ENCODE measurements at places on chromosomes 12 and 14.
A peak's percentile ranks its signal among the peaks of the same experiment; 100 is the strongest.

DNA sequence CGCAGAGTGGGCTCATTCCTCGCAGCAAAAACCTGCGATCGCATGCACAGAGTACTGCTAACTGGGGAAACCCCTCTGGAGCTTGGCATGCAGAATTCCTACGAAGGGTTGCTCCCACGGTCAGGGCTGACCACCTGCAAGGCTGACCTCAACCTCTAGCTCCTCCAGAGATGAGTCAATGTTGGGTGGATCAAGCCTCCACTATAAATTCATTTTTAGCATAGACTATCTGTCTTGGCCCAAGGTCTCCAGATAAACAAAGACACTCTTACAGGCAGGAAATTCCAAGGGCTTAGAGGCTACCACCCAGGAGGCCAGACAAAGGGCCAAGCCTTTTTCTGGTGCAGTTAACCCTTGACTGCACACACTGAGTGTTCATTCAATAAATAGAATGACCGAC, 296.5 kb downstream of the TMEM132D start:
- ATAC-seq, result no peak

- ATAC-seq, result no peak
These were observed 98.0 kb downstream of the MYRFL start for GRCh38 chr12:69922999-69923398.

DNA sequence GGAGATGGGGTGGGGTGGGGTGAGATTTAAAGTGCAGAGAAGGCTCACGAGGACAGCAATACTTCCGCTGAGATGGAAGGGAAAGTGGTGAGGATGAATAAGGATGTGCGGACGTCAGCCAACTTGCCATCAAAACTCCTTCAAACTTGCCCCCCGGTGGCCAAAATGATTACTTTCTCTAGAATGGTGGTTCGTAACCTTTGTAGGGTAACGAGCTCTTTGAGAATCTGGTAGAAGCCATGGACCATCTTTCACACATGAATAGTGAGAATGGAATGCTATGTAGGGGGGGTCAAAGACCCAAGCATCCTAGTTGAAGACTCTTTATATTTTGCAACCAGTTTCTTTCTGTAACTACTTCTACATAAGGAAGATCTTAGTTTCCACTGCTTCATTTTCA, 245.9 kb upstream of the DDHD1 start:
- no peak for ATAC-seq

GRCh38 chr12:115118177-115118724, 434.3 kb upstream of the TBX3 start:
- no peak for ATAC-seq

DNA sequence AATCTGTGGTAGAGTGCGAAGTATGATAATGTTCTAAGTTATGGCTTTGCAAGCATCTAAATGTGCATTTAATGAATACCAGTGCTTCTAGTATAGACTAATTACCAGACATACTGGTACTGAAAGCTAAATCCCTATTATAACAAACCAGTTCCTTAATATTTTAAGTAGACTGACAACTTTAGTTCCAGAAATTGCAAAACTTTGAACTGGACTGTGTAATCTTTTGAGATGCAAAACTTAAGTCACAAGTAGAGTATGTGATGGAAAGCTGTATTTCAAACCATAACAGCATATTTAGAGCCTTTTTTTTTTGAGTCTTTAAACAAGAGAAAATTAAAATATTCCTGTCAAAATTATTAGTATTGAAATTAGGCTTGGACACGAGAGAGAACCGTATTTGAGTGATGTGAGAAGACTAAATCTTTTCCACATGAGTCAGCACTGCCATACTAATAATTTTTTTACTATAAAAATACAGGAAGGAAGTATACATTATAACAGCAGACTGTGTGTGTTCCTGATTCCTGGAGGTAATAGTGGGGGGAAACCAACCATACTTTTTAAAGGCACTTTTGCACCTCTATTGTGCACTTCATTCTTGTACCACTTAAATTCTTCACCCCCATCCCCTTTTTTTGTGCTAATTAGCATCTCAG, 45.5 kb downstream of the PPM1A start:
- no peak for ATAC-seq

DNA sequence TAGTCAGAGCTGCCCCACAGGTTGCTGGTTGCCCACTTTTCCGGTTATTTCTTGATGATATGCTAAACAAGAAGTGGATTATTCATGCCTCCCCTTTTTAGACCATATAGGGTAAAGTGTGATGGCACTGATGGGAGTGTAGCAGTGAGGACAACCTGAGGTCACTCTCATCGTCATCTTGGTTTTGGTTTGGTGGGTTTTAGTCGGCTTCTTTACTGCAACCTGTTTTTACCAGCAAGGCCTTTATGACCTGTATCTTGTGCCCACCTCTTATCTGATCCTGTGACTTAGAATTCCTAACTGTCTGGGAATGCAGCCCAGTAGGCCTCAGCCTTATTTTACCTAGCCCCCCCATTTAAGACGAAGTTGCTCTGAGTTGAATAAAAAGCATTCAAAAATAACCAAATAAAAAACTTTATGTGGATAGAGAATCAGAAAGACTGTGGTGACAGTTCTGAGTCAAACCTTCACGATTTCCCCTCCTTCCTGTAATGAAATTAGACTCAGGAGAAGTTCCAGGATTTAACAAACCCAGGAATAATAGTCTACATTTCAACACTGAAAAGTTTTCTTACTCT, 144.2 kb downstream of the PAWR start:
- no peak for ATAC-seq

GRCh38 chr14:92701826-92702225, 46.6 kb downstream of the LGMN start:
- ATAC-seq, result no peak

DNA sequence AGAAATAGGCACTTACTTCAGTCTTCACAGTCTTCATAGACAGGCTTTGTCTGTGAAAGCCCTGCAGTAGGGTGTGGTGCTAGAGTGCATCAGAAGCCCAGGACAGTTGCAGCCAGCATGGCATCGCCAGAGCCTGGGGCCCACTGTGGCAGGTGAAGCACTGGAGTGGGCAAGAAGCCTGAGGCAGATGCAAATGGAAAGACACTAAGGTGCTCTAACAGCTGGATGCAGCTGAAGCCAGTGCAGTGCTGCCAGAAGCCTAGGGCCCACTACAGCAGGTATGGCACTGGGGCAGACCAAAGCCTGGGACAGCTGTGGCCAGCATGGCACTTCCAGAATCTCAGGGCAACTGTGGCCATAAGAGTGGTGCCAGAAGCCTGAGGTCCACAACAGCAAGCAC, 358.6 kb downstream of the SYT1 start:
- no peak for ATAC-seq

DNA sequence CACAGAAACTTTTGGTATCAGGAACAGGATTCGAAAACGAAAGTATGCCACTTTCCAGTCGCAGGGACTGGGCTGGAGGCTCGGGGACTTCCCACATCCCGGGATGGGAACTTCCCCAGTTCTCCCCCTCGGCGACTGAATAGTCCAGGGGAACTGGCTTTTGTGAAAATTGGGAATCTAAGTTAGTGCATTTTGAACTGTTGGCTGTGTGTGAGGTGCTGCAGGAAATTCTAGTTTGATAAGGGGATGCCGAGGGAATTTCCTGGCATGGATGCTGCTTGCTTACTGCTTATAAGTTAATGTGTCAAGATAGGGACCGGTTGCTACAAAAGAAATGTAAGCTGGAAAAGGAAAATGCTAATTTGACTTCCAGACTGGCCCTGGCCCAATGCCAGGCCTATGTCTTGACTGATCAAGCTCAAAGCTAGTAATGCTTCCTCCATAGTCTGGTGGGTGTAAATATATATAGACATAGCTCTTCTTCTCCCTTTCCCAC, 73.4 kb upstream of the EIF5 start:
- ATAC-seq, result peak; percentile 67

GRCh38 chr14:77151245-77151644, 9.7 kb upstream of the ZDHHC22 start:
- ATAC-seq, result no peak

DNA sequence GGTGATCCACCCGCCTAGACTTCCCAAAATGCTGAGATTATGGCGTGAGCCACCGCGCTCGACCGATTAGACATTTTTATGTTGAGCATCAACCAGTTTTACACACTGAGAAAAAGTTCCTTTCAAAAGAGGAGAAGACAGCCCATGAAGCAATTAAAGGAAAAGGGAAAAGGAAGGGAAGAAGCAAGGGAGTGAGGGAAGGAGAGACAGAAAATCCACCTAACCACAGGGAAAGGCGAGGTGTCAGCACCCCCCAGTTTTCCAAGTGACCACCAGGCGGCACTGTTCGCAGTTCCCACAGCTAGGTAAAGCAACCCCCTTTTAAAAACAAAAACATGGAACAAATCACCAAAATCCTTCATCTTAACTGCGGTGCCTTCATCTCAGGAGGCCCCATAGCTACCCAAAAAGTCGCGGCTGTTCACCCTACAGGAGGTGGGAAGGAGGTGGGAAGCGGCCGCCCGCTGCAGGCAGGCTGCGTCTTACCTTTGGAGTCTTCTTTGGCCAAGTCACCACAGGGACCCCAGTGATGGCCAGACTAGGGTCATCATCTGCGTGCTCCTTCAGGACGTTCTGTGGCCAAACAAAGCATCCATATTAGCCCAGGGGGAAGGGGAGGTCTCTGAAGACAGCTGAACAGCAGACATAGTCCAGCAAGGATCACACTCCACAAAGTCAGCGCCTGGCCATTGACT, 86.6 kb downstream of the KDM2B start:
- no peak for ATAC-seq

DNA sequence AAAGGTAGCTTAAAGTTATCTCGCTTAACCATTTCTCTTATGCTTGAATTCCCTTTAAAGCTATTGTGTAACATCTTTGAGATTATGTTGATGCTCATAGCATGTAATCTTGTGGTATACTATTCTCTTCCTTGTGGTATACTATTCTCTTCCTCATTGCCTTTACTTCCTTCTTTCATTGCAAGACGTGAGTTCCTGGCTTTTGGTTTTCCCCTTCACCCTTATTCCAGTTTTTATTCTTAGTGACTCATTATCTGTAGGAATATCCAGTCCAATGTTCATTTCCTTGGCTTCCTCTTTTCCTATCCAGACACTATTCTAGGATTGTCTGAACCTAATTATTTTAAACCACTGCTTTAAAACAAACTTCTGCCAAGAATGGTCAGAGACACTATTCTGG, 564.0 kb downstream of the CCER1 start:
- ATAC-seq, result no peak

DNA sequence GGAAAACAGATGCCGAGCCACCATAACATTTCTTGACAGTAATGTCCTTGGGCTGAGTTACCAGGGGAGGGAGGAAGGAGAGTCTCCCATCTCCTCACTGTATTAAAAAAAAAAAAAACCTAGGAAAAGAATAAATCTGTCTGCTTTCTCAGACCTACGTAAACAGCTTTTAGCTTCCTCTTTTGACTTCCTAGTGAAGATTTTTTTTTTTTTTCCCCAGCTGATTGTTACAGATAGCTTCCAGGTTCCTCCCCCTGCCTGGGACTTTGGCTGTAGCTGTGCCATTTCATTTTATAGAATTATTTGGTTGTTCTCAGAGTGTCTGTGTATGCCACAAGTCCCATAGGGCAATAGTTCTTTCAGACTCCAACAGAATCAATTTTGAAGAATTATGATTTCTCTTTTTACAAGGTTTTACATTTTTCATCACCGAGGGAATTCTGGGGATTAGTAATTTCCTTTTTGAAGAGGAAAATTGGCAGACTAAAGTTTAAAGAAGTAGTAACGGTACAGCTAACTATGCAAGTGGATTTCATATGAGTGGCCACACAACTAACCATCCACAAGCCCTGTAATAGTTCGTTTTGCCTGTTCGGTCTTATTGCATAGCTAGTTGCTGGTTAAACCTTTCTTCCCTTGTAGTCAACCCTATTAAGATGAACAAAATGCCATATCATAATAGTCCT, 23.1 kb upstream of the GNS start:
- no peak for ATAC-seq

- ATAC-seq, result no peak
These were observed 239.7 kb downstream of the EMP1 start for GRCh38 chr12:13436182-13436581.

DNA sequence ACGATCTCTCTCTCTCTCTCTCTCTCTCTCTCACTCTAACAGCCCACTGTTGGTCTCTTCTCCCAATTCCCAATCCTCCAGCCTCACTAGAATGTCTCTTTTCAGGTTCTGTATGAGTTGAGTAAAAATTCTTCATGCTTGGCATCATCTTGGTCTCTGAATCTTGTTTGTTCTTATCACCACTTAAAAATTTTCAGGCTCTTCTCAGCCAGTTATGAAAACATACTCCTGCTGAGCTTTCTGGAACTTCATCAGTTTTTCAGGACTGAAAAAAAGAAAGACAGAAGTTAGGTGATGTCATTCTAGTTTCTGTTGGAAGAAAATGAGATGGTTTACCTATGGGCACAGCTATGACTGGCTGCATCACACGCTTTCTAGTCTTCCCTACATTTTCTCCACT, 11.5 kb upstream of the IL22 start:
- ATAC-seq, result no peak

DNA sequence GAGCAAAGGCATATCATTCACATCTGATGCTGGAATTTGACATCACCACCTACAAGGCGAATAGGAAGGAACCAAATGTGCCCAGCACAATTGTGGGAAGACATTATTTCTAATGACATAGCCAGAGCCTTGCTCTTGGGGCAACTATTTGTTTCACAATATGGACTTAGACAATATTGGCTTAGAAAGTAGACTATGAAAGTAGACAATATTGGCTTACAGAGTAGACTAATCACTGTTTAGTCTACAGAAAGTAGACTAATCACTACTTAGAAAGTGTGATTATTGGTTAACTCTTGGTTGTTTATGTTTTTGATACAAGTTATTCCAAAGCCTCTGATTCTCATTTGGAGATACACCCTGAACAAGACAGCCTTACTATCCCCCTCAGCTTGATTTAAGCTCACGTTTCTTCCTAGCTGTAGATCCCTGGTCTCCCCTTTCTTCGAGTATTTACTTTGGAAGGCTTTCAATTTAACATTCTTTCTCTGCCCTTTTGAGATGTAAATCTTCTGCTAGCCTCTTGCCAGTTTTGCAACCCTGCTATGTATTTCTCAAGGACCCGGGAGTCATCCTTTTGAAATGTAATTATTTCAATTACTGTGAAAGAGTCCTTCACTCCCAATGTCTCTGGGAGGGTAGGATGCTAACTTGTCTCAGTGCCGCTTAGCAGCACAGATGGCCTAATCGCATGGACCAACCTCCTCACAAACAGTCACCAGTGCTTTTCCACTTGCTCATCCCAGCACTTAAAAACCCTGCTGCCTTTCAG, 843.2 kb downstream of the GALC start:
- ATAC-seq, result no peak

GRCh38 chr14:85024931-85025330, 505.0 kb upstream of the FLRT2 start:
- no peak for ATAC-seq

GRCh38 chr14:75310295-75311111, 31.9 kb downstream of the FOS start:
- peak; percentile 89 for ATAC-seq

DNA sequence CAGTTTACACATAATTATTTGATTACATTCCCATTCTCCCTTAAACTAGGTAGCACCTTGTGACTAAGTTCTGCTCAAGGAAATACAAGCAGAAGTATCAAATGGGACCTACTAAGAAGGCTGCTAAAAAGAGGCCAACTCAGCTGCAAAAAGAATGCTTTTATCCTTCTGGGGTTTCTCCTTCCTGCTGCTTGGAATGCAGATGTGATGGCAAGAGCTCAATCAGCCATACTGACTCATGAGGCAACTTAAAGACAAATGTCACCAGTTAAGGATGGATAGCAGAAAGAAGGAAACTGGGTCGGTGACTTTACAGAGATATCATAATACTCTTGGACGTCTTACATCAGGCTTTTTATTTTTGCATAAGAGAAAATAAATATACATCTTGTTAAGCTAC, 38.0 kb upstream of the RAP1B start:
- no peak for ATAC-seq

GRCh38 chr14:53491256-53491883, 338.2 kb upstream of the DDHD1 start:
- no peak for ATAC-seq

GRCh38 chr14:68535404-68536017, 257.4 kb downstream of the ZFP36L1 start:
- peak; percentile 53 for ATAC-seq

Measured in gastroesophageal sphincter (tissue), 4 donors.